8988T (cell line): ENCODE measurements at places on chromosomes 1 and 21.

DNA sequence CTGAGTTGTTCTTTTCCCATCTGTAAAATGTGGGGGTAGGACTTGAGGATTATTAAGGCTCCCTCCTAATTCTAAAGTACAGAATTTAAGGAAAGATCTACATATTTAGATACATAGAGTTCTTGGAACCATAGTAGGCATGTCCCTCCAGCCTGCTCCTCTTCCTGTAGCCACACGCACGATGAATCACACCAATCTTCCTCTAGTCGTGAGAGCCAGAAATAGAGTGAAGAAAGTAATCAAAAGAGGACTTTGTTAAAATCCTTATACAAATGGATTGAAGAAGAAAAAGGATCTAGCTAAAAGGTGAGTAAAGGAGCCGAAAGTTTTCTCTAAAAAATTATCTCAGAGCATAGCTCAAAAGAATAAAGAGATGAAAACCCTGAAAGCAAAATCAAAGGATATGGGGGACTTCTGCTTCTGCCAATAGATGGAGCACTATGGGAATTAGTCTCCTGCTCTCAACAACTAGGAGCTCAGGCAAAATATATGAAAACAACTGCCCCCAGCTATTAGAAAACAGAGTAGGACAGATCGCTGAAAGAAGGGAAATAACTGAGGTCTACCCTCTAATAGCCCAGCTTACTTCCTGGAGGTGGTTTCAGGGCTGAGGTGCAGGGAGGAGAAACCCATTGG is 8.5 kb downstream of the C1orf141 start:
- DNase-seq: no peak

DNA sequence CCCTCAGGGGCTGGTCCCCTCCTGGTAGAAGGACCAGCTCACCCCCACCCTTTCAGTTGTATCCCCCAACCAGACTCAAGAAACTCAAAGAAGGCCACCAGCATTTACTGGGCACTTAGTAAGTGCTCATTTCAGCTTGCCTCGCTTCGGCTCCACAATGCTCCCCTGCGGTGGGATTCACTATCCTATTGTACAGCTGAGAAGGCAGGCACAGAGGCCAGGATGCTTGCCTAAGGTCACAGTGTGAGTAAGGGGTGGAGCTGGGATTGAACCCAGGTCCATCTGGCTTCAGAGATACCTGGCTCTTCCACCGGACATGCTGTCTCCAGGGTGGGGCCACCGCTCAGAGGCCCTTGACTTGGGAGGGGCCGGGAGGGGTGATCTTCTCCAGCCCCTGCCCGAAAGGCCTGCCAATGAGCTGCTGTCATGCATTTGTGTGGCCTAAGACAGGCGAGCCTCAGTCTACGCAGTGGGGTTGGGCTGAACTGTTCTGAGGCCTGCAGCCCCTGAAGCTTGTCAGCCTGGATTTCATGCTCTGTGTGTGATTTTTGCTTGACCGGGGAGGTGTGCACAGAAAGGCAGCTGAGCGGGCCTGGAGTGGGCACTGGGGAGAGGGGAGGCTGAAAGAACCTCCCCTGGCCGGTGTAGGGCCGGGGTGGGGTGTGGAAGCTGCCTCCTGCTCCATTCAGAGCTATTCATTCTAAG is 48.1 kb downstream of the DMRTB1 start:
- no peak for DNase-seq

GRCh38 chr1:15541231-15541792 is 14.7 kb downstream of the DNAJC16 start:
- DNase-seq: no peak

GRCh38 chr1:200437556-200438203 is 27.8 kb upstream of the ZNF281 start:
- DNase-seq: no peak

DNA sequence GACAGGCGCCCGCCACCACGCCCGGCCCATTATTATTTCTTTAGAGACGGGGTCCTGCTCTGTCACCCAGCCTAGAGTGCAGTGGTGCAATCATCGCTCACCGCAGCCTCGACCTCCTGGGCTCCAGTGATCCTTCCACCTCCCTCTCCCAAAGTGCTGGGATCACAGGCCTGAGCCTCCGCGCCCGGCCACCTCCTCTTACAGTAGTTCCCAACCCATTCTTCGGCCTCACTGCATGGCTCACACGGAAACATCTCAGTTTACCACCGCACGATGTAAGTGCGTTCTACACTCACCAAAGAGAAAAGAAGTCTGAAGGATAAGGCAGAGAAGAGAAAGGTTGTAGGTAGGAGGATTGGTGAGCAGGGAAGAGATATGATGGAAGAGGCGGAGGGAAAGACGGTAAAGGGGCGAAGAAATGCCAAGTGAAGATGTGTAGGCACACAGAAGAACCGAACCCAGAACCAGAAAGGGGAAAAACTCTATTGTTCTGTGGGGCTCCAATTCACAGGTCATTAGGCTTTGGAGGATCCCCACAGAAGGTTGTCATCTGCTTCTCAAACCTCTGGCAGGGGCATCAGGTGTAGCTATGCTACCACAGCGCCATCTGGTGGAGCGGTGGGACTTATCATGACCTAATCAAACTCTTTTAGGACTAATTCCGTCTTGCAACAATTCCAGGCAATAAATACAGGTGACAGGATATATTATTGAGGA is 504.2 kb downstream of the SMYD3 start:
- DNase-seq: peak; percentile 49

- no peak for DNase-seq
Observed at GRCh38 chr1:54400329-54400728, 5.9 kb downstream of the SSBP3 start.

DNA sequence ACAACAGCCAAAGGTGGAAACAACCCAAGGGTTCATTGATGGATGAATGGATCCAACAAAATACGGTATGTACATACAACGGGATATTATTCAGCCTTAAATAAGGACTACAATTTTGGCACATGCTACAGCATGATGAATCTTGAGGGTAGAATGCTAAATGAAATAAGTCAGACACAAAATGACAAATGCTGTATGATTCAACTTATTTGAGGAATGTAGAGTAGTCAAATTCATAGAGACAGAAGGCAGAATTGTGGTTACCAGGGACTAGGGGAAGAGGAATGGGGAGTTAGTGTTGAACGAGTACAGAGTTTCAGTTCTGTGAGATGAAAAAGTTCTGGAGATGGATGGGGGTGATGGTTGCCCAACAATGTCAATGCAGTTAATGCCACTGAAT is 118.0 kb upstream of the PAXBP1 start:
- no peak for DNase-seq

GRCh38 chr1:64062941-64063581 is 140.4 kb upstream of the UBE2U start:
- DNase-seq: no peak

GRCh38 chr1:204617256-204618147 is 68.0 kb downstream of the LRRN2 start:
- no peak for DNase-seq

DNA sequence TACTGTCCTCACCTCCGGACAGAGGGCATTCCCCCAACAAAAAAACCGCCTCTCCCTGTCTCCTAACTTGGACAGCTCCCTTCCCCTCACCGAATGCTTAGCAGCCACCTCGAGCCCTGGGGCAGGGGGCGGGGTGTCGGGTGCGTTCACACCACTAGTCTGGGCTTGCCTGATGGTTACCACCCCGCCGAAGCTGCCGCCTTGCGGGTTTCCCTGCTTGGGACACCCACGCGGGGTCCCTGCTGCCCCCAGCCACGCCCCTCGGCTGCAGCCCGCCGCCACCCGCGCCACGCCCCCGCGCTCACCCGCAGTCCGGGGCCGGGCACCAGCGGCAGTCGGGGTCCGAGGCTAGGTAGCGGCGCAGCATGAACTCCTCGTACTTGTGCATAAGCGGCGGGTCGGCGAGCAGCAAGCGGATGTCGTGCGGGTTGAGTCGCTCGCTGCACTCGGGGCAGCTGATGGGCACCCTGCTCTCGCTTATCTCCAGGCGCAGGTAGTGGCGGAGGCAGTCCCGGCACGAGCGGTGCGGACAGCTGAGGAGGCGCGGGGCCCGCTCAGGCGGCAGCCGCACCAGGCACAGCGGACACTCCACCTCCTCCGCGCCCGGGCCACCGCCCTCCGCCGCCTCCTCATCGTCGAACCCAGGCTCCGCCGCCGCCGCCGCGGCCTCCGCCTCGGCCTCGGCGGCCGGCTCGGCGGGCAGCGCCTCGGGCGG is 706 bp downstream of the RNF19B start:
- peak; percentile 51 for DNase-seq

DNA sequence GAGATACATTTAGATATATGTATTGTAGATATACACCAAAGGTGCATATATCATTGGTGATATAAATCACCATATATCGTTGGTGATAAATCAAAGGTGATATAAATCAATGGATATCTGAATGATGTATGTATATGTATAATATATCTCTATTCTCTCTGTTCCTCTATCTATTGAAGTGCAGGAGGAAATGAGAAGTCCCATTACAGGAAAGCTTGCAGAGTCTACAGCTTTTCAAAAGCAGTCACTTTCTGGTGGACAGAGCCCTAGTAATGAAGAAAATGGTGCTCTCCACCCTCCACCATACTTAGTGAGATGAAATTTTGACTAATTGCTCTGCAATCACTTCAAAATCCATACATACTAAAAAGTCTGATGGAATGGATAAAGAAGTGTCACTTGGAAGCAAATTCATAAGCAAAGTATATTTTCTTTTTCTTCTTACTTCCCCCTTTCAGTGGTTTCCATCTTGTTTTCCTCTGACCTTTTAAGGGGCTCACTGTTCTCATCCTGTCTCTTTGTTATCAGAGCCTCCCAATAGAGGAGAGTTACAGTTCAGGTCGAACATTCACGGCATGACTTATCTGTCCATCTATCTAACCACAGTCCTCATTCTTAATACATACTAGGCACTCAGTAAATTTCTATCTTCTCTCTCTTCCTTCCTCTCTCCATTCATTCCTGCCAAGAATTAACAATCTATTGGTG is 227.2 kb downstream of the KCNJ6 start:
- DNase-seq: no peak

GRCh38 chr1:165454091-165454610 is 9.2 kb upstream of the RXRG start:
- no peak for DNase-seq

GRCh38 chr1:145891143-145891542 is 5.5 kb upstream of the ANKRD35 start:
- DNase-seq: no peak

- DNase-seq: no peak
Observed at GRCh38 chr1:91024481-91025119, 2.8 kb upstream of the ZNF644 start.

DNA sequence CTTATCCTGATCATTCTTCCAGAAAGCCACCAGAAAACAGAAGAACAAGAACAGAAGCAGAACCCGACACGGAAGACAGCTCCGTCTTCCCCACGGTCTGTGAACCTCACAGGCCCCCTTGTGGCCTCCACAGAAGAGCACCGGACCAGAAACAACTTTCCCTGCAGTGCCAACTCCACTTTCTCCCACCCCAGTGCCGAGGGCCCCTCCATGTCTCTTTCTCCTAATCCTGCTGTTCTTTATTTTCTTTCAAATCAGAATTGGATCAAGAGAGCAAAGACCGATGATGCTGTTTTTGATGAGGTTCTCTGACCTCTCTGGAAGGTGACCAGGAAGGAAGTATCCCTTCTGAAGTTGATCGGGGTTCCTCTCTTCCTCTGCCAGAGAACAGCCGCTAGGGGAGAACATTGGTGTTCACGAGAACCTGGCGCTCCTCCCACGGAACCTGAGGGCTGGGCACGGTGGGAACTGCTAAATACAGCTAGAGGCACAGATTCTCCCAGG is 58.9 kb upstream of the CTTNBP2NL start:
- DNase-seq: peak; percentile 17

- no peak for DNase-seq
Observed at GRCh38 chr1:203508463-203509073, 14.6 kb downstream of the OPTC start.

GRCh38 chr21:33247599-33247998 is 17.9 kb downstream of the IFNAR2 start:
- DNase-seq: no peak

- no peak for DNase-seq
Observed at GRCh38 chr1:11671544-11672286, 7.7 kb downstream of the FBXO6 start.

DNA sequence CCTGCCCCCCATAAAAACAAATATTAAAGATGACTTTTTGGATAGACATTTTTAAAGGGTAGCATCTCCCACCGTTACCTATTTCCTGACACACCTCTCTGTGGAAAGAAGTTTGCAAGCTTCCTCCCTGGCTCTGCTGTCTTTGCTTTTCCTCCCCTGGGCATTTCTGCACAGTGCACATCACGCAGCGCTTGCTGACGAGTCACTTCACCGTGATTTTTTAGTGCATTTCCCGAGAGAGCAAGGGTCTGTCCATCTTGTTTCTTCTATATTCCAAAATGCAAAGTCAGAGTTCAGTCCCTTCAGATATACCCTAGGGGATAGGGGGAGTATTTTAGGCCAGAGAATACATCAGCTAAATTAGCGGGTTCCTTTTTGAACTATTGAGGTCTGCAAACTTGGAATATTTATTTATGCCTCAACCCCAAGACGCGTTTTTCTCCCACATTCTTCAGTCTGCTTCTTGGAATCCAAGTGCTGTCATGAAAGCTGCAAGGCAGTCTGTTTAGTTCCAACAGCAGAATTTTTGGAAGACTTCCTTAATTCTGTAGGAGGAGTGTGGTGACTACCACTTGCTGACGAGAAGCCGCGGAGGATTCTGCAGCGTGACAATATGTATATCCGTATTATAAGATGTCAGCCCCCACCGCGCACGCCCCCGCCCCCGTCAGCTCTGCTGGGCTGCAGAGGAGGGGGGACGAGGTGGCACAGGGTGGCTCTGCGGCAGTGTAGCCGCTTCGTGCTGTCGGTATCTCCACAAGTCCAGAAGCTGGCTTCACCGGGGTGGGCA is 22.4 kb downstream of the SMYD2 start:
- no peak for DNase-seq

DNA sequence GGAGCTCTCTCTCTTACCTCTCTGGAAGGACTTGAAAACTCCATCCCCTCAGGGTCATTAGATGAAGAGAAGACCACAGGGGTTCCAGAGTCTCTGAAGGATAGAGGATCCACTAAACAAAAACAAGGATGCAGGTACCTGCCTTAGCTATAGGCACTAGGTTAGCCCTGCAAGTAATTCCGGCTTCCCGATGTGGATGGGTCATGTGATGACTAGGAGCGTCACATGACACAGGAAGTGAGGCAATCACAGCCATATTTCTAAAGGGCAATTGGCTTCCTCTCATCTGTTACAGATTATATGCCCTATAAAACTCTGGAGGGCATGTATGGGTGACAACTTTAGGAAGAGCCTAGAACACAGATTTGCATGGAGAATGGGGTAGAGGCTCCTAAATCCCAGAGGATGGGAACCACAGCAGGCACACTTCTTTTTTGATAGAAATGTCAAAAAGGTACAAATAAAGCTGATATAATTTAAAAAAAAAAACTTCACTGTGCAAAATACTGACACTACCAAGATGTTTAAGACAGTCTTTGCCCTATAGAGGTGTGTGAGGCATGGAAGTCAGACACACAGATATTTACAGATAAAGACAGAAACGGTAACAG is 14.1 kb downstream of the ENTREP3 start:
- no peak for DNase-seq

- DNase-seq: no peak
Observed at GRCh38 chr1:160166166-160166868, 14.9 kb downstream of the ATP1A4 start.

GRCh38 chr1:206563367-206564207 is 48.7 kb downstream of the EIF2D start:
- peak; percentile 47 for DNase-seq

GRCh38 chr1:2969845-2970291 is 51.4 kb upstream of the ACTRT2 start:
- no peak for DNase-seq

- DNase-seq: no peak
Observed at GRCh38 chr1:33399375-33399774, 31.5 kb downstream of the PHC2 start.
